ENCODE measurements at places on chromosomes 7 and 10.

- no peak for DNase-seq
Measured at GRCh38 chr10:64573623-64574325, 1052.6 kb downstream of the REEP3 start.

GRCh38 chr10:33335801-33336581 lies 1.5 kb upstream of the NRP1 start:
- DNase-seq: peak; percentile 19

DNA sequence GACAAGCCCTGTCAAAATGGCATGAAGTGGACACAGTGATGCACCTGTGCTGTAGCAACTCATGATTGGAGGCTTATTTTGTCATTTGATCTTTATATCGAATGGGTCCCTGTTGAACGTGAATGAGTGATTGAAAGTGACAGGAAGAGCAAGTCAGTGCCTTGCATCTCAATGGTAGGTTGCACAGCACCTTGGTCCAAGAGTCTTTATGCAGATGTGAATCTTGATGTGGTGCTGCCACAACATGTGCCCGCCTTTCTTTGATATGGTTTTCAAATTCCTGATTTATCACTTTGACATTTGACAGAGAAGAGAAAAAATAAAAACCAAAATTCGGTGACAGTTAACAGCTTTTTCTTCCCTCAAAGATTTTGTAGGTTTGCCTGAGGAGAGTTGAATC lies 1182.4 kb downstream of the DNAJB9 start:
- DNase-seq: no peak

- DNase-seq: no peak
Measured at GRCh38 chr10:44990302-44990655, 10.4 kb upstream of the ZNF22 start.

DNA sequence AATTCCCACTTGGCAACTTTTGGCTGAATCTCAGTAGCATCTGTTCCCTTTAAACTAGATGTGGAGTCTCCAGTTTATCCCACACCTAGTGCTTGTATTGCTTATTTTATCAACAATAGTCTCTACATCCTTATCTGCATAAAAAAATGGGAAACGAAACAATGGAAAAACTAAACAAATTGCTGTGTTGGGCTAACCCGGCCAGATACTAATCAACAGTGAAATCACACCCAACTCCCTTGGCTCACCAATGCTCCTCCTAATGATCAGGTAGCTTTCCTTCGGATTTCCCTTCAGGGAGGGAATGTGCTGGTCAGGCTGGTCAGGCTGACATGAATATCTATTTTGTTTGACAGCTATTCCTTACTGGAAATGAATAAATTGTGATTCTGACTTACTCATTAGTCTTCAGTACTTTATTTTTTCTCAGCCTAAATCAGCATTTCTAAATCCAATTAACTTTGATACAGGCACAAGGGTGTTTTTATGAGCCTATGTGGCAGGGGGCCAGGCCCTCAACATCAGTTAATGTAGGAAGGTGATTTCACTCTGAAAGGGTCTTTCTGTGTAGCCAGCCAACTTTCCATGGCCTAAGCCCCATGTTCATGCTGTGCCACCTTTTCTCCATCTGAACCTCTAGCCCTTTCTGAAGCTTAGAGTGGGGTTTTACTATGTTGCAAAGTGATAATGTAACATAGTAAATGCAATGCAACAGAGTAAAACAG lies 170.5 kb upstream of the NPSR1 start:
- no peak for DNase-seq

DNA sequence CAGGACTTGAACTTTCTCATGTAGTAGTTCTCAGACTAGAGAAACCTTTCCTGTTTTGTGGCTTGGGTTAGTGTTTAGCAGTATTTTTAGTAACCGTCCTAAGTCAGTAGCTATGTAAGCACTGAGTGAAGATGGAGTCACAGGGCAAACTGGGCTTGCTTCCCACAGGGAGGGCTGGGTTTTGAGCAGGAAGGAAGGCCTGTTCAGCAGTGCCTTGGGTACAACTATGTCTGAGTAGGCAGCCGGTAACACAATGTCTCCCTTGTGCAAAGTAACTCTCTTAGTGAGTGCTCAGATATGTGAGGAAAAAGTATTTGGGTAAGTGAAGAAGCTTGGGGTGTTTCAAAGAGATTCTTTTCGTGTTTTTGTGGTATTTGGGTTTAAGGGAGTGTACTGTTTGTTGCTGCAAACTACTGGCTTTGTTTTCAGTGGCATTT lies 96.4 kb downstream of the CCSER2 start:
- no peak for DNase-seq

DNA sequence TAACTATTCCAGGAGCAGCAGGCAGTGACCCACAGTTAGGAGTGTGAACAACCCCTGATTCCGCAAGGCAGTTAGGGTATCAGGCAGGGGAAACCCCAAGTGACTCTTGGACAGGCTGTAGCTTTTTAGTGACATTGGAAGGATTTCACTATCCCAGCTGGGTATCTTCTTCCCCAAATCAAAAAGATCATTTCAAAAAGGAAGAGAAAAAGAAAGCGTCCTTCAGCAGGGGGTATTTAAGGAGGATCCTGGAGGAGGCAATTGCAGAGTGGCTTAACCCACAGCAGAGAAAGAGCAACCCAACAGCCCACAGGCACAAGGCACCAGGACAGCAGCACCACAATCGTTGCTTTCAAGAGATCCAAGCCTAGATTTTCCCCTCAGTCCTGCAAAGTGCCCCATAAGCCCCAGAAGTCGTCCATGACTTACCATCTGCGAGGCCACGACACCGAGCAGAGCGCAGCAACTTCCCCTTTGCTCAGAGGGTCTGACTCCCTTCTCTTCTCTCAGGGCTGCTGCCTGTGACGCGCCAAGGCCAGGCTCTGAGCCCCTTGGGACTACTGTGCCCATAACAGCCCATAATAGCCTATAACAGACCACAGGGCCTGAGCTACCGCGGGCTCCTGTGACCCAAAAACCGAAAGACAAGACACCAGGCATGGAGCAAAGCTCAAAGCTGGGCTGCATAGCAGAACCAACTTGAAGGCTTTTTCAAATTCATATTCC lies 19.8 kb downstream of the PIK3AP1 start:
- no peak for DNase-seq

GRCh38 chr7:150405584-150406311 lies 26.6 kb downstream of the ZNF775 start:
- DNase-seq: no peak

GRCh38 chr7:105353752-105354328 lies 34.9 kb downstream of the SRPK2 start:
- DNase-seq: no peak

DNA sequence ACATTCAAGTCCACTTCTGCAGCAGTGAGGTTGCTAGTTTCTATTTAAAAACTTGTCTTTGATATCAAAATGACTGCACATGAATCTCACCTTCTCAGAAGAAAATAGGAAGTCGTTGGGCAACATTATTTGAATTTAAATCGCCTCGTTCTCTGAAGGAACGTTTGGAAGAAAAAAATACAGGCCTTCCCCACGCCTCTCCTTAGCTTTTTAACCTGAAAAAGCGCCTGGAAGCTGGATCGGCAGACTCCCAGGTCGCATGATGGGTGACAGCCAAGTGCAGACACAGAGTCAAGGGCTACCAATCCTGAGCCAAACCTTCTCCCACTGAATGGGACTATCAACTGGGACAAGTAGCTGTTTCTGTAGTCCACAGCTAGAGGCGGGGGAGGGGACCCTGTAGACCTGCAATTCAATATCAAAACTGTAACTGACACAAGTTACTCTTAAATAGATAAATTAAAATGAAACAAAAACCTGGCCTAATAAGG lies 2.2 kb downstream of the FAM53B start:
- DNase-seq: no peak
